Cardiac septum (tissue), 1 donor: ENCODE measurements at places on chromosomes 3 and 15. TPM values are rescaled to one million over a fixed set of nuclear protein-coding genes. Genes with fewer than 3 reads are reported as not detected.

DNA sequence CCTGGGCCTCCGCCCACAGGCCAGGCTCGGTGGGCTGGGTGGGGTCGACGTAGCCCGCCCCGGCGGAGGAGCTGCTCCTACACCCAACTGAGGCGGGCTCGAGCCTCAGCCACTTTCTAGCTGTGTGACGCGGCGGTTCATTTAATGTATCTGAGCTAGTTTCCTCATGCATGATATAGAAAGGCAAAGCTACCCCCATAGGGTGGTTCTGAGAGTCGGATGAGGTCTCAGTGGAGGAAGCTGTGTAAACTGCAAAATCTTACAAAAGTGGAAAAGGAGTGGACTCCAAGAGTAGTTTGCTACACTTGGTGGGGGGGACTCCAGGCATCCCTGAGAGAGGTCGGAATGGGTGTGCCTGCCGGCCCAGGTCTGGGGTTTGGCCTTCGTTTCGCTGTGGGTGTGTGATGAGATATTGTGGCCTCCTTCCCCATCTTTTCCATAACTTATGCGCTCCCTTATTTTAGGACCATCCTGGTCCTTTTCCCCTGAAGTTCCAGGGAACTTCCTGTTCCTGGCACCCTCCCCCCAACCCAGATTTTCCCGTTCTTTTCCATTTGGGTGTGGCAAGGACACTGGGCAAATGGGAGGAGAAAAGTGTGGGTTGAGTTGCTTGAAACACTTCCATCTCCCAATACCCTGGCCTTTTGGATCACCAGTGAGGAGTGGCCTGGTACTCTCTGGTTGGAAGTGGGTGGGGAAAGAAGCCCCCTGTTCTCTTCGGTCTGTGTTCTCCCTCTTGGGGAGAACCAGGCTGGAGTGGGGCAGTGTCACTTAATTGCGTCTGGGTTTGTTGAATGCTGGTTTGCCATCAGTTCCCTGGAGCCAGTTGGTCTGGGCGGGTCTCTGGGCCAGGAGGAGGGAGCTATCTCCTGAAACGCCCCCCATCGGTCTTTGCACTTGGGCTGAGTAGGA lies 1.1 kb downstream of the PDIA5 start:
- no peak for DNase-seq

GRCh38 chr3:50365080-50365841 lies 5.9 kb upstream of the TMEM115 start:
- DNase-seq = peak; percentile 95

- DNase-seq = no peak
These were observed 26.6 kb upstream of the MGA start for GRCh38 chr15:41633609-41634008.

ZNF501 gene
- 4.4 TPM for total RNA-seq

- DNase-seq = peak; percentile 79
These were observed 96.7 kb downstream of the ADCY5 start for GRCh38 chr3:123352134-123352554.

GRCh38 chr3:32471246-32471645 lies 31.4 kb downstream of the CMTM6 start:
- no peak for DNase-seq

DPPA4 gene
- total RNA-seq = not detected

DNA sequence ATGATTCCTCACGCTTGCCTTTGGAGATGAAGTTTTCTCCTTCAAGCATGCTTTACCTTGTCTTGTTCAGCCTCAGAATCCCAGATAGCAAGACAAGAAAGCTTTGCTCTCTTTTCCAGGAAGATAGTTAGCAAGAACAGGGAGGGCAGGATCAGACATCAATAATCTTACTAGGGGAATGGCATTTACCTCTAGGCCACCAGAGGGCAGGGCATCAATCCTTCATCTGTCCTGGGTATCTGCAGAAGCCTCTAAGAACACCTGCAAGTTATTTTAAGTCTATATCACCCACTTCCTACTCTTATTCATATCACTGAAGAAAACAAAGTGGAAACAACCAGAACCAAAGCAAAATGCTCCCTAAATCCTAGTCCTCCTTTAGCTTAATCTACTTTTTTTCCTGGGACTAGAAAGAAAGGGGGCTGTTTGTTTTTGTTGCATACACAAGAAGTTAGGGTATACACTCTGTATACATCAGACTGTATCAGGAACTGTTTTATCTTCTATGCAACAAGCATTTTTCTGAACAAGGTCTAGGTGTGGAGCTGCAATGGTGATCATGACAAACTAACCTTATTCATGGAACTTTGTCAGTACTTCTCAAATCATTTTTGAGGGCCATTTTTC lies 862.5 kb downstream of the CADM2 start:
- DNase-seq = no peak

DNA sequence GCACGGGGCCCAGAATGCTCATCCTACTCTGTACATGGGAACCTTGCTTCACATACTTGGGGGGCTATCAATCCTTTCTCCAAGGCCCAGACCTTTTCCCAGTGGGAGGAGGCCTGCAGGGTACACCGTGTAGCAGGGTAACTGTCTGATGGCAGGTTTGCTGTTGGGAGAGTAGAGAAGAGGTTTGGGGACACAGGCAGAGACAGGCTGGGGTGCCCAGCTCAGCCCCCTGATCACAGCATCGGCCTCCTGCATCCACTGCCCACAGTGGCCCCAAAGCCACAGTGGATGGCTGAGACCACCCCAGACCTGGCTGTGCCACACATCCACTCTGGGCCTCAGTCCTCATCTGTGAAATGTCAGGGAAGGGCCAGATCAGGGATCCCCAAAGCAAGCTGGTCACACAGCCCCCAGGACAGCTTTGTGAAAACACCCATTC lies 5.6 kb downstream of the CHRNA3 start:
- peak; percentile 64 for DNase-seq

DNA sequence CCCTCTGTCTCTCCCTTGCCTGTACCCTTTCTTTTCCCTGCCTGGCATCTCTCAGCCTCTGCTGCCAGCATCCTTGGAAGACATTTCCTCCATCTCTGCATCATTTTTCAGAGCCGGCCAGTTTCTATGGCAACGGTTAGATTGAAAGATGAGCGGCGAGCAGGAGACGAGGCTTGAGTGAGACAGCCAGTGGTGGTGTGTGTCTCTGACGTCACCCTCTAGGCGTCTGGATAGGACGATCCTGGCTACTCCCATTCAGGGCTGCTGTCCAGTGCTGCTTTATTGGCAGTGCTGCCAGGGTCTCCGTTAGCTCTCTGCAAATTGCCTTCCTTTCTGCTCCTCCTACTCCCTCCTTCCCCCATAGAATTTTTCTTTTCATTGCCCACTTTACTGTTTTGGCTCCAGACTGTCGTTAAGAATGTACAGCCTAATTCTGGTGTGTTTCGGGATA lies 57.9 kb downstream of the TRAK1 start:
- peak; percentile 83 for DNase-seq

DNA sequence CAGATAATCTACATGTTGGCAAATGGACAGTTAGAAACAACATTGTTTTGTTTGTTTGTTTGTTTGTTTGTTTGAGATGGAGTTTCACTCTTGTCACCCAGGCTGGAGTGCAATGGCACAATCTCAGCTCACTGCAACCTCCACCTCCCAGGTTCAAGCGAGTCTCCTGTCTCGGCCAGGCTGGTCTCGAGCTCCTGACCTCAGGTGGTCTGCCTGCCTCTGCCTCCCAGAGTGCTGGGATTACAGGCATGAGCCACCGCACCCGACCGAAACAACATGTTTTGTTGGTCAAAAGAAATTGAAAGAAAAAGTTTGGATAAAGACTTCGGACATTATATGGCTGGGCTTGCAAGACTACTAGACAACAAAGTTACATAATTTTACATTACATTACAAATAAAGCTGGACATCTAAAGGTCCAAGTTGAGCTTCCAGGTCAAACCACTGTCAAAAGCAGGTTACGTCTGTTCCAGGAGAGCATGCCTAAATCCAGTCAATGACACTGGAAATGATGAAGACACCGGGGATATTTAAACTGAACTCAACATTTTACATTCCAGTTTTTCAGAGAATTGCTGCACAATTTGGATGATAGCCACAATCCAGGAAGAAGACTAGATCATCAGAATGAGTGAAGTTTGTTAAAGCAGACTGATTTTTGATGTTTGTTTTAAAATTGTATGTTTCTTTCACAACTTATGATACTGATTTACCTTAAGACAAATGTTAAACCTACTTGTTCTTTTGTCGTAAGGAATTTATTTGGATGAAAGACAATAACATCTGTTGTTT lies 18.6 kb downstream of the SERP1 start:
- no peak for DNase-seq

GPR160 gene
- 0.78 TPM for total RNA-seq

GOLGA8J gene
- not detected for total RNA-seq

DNA sequence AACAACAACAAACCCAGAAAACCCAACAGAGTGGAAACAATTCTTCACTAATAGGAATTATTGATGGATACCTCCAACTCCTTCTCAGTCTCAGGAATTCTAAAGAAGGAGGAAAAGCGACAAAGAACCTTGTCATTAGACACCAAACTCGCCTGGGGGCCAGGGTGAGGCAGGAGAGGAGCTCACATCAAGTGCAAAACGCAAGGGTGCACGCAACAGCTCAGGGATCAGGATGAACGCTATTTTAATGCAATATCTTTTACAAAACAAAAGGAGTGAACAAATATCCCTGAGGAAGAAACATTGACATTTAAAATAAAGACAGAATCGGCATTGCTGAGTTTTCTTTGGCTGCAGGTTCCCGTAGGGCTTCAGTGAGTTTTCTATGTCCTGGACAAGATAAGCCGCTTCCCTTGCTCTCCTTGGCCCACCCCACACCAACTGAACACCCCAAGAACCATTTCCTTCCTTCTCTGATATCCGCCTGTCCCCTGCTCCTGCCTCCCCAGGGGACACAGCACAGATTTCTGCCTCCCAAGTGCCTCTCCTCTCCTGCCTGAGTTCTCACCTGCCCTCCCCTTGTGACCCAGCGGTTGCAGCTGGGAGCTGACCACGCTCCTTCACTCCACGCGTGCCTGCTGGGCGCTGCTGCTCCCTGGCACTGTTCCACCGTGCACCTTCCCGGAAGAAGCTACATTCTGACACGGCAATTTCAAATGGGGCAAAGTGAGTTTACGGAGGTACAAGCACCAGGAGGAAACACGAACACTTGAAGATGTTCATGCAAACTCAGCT lies 63.0 kb downstream of the ATP10A start:
- DNase-seq = no peak

DNA sequence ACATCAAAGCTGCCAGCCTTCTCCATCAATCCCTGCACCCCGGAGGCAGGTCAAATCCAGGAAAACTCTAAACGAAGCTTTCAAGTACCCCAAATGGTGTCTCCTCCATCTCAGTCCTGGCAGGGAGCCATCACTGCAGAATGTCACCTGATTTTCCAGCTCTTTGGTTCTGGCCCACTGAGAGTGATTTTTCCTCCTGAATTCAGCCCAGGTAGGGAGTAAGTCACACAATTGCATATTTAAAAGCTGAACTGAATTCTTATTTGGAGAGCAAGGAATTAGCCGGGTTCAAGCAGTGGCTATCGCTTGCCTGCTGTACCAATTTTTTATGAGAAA lies 5.3 kb downstream of the RFTN1 start:
- no peak for DNase-seq

- peak; percentile 72 for DNase-seq
These were observed 265.2 kb upstream of the TLE3 start for GRCh38 chr15:70362886-70363285.

GRCh38 chr15:65528461-65529060 lies 1.7 kb upstream of the HACD3 start:
- no peak for DNase-seq

DNA sequence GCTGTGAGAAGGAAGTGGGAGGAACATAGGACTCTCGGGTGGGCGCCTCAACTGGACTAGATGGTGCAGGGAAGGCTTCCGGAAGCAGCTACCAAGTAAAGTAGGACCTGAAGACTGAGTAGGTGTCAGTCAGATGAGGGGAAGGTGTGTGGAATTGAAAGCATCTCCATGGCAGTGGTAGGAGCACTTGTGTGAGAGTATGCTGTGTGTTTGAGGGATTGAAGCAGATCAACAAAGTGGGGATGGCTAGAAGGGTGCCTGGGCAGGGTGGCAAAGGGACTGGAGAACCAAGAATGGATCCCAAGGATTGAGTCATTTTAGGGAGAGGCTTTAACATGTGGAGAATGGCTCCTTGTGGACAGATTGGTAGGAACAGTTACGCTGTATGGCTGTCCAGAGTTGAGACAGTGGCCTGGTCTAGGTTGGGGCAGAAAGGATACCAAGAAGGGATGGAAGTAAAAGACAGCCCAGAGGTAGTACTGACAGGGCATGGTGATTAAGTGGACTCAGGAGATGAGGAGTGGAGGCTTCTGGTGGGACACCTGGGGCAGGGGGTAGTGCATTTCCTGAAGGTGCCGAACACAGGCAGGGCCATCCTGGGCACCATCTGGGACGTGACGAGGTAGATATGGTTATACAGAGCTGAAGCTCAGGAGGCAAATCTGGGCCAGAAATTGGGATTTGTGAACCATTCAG lies 1.5 kb downstream of the UQCC5 start:
- no peak for DNase-seq

DNA sequence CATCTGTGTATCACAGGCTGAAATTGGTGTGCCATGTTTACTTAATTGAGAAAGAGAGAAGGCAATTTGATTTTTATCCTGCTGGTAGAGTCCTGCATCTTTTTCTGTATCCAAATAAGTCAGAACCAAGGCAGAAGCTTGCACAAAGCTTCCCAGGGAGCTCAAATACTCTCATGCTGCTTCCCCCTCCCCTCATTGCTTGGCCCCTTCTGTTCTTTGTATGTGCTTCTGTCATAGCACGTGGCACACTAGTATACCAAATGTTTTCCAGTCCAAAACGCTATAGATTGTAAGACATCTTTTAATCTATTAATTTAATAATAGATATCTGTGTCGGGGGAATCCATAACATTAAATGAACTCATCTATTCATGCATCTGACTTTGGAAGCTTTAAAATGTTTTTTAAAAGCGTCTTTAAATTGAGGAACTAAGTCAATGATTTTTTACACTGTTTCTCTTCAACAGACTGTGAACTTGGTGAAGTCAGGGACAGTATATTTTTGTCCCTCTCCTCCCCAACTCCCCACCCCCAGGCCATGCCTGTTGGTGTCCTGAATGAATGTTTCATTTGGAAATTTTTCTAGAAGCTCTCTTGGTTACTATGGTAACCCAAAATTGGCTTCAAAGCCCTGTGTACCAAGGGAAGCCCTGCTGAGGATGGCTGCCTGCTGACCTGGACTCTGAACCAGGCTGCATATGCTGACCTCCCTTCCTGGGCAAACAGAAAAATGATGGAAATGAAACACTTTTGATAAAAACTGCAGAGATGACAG lies 26.2 kb upstream of the SLC35G2 start:
- DNase-seq = no peak

ITIH1 gene
- total RNA-seq = 0.35 TPM

- DNase-seq = no peak
These were observed 110.6 kb upstream of the TNFAIP8L3 start for GRCh38 chr15:51205050-51205975.
